ENCODE measurements at places on chromosomes 7 and 10.

DNA sequence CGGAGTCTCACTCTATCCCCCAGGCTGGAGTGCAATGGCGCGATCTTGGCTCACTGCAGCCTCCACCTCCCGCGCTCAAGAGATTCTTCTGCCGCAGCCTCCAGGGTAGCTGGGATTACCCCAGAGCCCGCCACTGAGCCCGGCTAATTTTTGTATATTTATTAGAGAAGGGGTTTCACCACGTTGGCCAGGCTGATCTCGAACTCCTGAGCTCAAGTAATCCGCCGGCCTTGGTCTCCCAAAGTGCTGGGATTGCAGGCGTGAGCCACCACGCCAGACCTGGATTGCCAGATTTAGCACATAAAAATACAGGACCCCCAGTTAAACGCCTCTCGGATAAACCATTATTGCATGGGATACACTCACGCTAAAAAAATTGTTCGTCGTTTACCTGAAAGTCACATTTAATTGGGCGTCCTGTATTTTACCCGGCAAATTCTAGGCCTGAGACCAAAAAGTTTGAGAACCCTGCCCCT is 375 bp upstream of the GATAD1 start:
- DNase-seq, result no peak

DNA sequence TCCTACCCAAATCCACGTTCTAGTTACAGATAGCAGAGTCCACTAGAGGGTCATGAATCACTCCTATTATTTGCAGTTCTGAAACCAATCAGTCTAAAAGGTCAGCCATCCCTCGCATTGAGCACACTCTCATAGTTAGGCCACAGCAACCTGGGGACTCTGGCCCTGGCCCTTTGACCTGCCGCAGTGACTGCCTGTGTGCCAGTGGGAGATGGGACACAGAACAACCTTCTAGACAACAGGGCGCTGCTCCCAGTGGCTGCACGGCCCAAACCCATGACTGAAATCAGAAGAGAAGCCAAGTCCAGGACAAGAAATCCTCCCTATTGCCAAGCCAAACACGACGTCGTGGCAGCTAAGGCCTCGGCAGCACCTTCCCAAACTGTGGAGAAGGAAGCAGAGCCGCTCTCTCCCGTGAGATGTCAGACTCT is 158.5 kb downstream of the HERPUD2 start:
- DNase-seq, result no peak

DNA sequence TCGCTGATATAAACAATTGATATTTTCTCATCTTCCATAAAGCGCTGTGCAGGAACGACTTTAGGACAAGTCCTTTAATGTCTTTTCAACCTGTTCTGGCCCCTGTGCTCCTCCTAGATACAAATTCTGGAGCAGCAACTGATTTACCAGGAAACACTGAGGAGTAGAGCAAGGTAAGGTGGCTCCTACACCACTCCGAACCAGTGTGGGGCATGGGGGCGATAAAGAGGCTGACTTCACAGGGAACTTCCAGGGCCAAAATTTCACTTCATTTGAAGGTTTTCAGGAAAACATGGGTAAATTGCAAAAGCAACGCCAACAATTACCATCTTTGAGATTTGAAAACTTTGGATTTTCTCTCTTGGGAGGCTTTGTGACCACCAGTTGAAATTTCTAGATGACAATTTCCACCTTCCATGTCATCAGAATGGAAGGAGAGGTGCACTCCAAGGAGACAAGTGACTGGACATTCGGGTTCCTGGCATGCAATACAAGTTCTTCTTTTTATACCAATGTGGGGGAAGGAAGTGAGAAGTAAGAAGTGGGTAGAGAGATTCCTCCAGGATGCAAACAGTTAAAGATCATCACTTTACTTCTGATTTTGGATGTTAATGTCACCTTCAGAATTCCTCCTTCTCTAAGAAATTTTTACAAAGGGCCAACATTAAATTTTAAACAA is 118.5 kb downstream of the FAM107B start:
- no peak for DNase-seq

GRCh38 chr7:133742709-133743538 is 384.2 kb upstream of the LRGUK start:
- DNase-seq, result no peak

DNA sequence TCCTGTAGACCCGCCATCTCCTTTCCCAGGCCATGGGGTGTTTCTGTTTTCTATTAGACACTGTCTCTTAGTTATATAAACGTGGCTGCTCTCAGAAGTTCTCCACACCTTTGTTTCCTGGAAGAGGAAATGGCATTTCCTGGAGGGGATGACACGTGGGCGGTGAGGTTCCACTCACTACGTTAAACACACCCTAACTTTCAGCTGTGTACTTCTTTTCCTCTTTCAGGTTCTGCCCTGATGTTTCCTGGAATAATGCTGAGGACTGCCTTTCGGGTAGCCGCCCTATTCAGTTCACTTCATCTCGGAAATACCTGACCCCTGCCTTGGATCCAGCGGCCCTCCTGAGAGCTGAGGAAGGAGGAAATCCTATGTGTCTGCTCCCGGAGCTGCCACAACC is 3.4 kb upstream of the PRKCQ start:
- DNase-seq, result peak; percentile 67

GRCh38 chr7:24668927-24669635 is 88.2 kb downstream of the GSDME start:
- DNase-seq, result no peak

DNA sequence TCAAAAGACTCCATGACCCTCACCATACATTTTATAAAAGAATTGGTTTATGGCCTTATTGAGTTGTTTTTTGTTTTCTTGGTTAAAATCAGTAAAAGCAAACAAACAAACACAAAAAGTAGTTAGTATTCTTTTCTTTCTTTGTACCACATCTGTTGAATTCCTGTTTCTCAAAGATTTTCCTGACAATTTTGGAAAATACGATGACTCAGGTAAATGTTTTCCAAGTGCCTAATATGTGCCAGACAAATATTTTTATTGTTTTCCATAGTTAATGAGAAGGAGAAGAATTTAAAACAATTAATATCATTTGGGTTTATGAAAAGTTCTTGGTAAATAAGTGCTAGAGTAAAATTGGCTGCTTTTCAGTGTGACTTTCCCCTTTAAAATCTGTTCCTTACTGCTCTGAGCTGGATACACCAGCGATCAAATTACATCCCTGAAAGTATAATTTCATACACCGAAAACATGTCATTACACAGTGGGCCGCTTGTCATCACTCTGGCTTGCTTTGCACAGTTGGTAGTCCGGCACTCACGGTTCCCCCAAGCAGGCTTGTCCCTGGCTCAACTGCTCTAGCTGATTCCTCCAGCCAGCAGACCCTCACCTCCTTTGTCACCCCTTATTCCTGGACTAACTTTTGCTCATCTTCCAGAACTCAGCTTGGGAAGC is 80.5 kb downstream of the TBXAS1 start:
- DNase-seq, result no peak

- no peak for DNase-seq
Observed at GRCh38 chr7:101998029-101998905, 180.8 kb downstream of the CUX1 start.

GRCh38 chr10:50527442-50528043 is 96.2 kb downstream of the SGMS1 start:
- no peak for DNase-seq

DNA sequence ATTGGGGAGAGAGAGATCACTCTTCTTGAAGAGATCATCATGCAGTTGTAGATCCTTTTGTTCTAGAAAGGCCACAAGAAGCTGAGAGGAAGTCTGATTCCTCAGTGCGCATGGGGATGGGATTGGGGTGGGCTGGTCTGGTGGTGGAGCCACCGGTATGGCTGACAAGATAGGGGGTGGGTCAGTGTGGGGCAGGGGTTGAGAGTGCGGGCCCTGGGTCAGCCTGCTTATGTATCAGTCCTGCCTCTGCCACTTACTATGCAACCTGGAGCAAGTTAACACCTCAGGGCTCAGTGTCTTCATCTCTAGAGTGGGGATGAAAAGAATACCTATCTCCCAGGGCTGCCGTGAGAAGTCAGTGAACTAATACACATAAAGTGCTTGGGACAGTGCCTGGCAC is 8.0 kb downstream of the SMARCD3 start:
- DNase-seq, result no peak

DNA sequence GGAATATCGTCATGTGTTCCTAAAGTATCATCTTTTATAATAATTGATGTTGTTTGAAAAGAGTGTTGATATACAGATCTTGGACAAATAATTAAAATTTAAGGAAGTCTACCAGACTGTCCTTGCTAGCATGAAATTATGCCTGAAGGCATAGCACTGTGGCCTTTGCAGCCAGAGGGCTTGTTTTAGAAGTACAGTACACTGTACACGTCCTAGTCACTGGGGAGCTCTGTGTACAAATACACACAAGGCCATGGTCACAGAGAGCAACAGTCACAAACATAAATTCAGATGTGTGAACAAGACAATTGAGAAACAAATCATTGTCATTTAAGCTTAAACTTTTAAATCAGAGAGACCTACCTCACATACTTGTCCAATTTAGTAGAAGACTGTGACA is 133.0 kb downstream of the KIAA1217 start:
- no peak for DNase-seq

DNA sequence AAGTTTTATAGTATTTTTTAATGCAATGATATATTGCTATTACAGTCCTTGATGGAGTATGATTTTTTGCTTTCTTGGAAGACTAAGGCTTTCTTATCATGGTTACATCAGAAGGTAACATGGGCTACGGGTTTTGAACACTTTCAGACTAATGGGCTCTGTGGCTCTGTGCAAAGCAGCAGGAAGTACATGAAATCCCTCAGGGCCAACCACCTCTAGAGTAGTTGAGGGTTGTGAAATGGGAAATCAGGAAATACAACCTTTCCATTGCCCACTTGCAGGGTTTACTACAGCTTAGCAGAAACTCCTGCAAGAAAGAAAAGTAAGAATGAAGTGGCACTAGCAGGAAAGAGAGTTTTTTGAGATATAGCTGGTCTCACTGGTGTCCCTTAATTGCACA is 853.5 kb downstream of the KCNMA1 start:
- no peak for DNase-seq

DNA sequence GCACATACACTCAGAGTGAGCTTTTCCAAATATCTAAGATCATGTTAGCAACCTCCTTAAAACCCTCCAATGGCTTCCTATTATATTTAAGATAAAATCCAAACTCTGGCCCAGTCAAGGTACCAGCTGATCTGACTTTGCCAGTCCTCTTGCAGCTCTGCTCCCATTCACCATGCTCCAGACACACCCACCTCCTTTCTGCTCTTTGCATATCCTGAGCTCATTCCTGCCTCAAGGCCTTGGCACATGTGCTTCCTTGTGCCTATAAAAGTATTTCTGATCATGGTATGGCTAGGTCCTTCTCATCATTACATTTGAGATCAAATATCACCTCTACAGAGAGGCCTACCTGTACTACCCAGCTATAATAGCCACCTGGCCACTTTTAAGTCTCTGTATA is 27.5 kb downstream of the XPNPEP1 start:
- DNase-seq, result no peak

GRCh38 chr7:29146057-29146706 is at the start of gene CPVL:
CPVL (minus strand) TSS chr7:29146537; CDS start chr7:29121061, 25,476 bp downstream.
- DNase-seq, result no peak

DNA sequence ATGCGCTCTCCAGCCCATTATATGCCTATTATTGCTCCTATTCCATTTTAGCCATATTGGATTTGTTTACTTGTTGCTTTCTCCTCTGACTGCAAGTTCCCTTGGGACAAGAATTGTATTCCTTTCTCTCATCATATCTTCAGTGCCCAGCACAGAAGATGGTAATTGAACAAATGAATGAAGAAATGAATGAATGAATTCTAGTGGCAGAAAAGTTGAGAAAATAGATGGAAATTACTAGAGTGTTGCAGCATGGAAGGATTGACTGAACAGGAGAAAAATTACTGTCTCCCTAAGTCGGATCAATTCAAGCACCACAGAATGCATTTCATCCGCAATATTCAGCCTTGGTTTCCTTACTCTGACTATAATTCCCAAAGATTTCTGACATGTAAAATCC is 1243.2 kb downstream of the SORCS1 start:
- no peak for DNase-seq

DNA sequence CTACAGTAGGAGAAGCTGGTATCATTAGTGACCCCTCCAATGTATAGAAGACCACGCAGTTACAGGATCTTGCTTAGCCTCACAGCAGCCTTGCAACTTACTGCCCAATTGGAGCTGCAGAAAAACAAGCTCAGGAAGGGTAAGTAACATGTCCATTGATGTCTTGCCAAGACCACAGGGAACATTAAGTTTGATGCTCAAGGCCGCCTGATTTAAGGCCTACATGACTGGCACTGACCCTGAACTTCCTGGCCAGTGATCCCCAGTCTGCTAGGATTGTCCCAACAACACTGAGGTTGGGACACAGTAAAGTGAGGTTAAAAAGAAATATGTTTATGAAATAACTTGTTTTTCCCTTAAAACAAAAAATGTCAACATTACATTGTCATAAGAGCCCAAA is 6.8 kb upstream of the GDF2 start:
- DNase-seq, result no peak

GRCh38 chr7:100089458-100090196 is 858 bp downstream of the COPS6 start:
- no peak for DNase-seq

Data from stimulated activated CD8-positive, alpha-beta memory T cell treated with anti-CD3 and anti-CD28 coated beads, Interleukin-15, amount 100 ng/mL, for 1 hour (primary cell).